ENCODE measurements at places on chromosomes 4 and X.

GRCh38 chr4:80014531-80014930 lies 58.5 kb downstream of the ANTXR2 start:
- no peak for DNase-seq

GRCh38 chr4:28313729-28314713 lies 1453.4 kb downstream of the STIM2 start:
- no peak for DNase-seq

- DNase-seq, result no peak
These were observed 86.7 kb upstream of the WDR44 start for GRCh38 chrX:118259213-118259612.

DNA sequence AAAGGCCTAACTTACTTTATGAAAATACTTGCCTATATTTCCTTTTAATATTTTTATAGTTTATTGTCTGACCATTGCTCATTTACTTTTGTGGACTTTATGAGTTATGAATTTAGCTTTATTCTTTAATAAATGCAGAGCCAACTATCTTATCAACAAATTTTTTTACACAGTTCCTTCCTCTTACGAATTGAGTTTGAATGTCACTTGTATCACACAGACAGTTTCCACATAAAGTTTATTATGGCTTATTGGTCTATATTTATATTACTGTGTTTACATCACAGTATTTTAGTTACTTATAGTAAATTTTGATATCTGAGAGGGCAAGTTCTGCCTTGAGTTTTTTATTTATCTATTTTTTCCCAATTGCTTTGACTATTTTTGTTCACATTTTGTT lies 450.6 kb downstream of the C4orf33 start:
- DNase-seq, result peak; percentile 16

DNA sequence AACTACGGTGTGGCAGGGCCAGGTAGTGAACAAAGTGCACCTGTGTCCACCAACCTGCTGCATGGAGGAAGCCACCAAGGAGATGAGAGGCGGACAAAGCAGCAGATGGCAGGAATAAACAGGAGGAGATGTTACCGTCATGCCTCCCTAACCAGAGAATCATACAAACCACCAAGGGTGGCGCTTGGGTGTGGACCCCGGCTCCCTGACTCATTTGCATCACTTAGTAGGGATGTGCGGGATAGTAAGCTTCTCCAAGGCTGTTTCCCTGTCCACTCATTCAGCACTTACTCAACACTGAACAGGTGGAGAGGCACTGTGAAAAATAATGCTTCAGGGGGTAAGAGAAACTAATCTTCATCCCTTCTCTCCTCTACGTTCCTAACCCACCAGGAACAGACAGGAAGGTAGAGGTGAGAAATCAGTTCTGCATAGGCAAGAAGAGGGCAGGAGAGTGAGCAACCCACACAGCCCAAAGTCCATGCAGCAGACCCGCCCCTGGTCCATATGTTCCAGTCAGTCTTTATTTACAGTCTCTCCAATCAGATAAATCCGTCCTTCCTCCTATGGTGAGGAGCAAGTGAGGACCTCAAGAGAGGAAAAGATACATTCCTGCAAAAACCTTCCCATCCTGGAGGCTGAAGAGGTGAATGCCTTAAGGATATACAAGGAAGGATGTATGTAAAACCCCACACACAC lies 34.0 kb downstream of the QDPR start:
- DNase-seq, result no peak

DNA sequence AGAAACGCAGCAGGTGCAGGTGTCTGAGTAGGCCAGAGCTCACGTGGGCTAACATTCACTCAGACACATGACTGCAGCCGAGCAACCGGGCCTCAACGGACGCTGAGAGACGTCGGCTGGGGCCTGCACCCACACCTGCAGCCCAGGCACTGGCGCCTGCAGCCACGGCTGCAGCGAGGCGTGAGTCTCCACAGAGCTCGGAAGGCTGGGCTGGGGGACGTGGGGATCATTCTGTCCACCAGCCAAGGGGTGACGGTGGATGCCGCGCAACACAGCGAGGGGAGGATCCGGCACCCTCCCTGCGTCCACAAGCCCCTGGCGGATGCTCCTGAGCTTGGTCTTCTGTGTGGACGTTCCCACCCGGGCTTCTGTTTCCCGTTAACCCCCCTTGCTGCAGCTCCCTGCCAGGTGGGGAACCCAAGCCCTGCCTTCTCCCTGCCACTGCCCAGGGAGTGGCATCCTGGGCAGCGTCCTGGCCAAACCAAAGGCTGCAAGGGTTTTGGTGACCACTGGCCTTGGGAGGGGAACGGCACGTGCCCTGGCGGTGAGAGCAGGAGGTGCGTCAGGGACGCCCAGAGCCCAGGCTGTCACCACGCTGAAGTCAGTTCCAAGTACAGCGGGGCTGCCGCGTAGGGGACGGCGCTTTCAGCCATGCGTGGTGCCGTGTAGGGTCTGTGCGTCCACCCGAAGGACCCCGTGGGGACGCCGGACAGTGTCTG lies 16.3 kb downstream of the PPP2R3B start:
- DNase-seq, result no peak

DNA sequence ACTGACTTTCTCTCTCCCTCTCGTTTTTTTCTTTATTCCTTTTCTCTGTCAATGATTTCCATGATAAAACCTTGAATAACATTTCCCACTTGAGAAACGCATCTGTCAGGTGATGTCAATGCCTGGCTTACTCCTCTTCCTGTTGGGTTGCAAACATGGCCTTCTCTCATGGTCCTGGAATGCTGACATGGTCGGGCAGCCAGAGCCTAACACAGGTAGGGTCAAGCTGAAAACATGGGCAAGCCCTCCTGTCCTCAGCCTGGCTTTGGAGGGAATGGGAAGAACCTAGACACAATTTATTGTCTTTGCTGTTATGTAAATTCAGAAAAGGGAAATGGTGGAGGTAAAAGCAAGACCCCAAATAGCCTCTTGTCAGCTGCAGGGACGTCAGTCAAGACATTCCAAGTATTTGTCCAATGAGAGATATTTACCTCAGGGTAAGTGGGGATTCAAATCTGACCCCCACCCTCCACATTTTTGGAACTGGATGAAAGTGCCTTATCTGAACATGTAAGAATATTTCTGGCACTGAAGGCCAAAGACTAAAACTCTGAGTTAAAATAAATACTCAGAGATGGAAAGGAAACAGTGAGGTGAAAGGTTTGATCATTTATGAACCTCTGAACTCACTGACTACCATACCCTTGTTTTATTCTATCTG lies 473.8 kb downstream of the SPRY1 start:
- no peak for DNase-seq

GRCh38 chrX:124415115-124415800 lies 68.9 kb downstream of the SH2D1A start:
- no peak for DNase-seq

DNA sequence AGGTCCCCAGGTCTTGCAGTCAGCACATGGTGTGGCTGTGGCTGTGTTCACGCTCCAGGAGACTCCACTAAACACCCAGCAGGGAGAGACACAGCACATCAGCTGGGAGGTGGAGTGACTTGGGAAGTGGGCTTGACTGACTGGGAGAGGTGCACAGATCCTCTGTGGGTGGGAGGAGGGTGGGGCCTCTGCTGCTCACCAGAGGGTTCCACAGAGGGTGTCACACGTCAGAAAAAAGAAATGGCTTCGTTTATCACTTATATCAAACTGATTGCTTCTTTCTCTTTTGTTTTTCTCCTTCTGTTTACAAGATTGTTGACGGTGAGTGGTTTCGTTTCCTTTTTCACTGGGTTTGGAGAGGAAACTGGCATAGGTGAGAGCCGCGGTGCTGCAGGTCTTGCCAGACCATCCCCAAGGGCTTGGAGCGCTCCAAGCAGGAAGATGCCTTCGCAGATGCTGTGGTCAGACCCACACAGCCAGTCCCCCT lies 24.8 kb upstream of the FAM193A start:
- no peak for DNase-seq

GRCh38 chr4:147828331-147828905 lies 96.5 kb downstream of the ARHGAP10 start:
- DNase-seq, result peak; percentile 49

- DNase-seq, result peak; percentile 91
These were observed at the start of gene SRPX2 for GRCh38 chrX:100643956-100644860. TSS of gene SRPX2 (plus strand) at chrX:100644199. CDS start at chrX:100646323, 2,124 bp downstream.

DNA sequence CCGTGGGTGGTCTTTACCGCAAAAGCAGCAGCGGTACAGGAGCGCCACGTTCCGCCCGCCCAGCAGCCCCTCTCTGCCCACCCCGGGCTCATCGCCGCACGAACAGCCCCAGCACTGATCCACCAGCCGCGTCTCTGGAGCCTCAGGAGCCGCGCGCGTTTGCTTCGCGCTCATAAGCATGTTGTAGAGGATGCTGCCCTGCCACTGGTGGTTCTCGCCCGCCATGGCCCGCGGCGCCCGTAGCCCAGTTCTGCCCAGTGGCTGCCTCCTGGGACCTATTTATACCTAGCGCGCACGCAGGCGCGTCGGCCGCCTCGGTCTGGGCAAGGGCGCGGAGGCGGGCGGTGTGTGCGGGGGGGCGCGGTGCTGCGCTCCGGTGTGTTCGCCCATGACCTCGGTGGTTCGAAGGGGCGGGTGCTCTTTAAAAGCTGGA lies at the start of gene NR0B1:
NR0B1 (minus strand) TSS at position 252 of the 433 bp plus-strand sequence; CDS start at position 225, 27 bp downstream.
- no peak for DNase-seq

DNA sequence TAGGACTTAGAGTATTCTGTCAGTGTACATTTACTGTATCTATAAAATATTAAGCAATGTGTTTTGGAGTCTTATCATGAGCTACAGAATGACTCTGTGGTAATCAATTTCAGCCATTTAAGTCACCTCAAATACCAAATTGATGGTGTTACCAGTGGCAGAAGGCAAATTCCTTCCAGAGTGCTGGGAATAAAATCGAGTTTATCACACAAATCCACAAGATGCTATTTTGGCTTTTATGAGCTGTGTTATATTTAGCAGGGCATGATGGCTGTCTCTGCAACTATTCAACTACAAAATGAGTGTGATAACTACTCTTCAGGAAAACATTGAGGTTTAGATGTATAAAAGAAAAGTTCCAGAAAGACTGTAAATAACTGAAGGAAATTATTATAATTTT lies 78.2 kb downstream of the AREG start:
- no peak for DNase-seq

- peak; percentile 52 for DNase-seq
These were observed 31.5 kb upstream of the RAPGEF2 start for GRCh38 chr4:159071178-159071968.

DNA sequence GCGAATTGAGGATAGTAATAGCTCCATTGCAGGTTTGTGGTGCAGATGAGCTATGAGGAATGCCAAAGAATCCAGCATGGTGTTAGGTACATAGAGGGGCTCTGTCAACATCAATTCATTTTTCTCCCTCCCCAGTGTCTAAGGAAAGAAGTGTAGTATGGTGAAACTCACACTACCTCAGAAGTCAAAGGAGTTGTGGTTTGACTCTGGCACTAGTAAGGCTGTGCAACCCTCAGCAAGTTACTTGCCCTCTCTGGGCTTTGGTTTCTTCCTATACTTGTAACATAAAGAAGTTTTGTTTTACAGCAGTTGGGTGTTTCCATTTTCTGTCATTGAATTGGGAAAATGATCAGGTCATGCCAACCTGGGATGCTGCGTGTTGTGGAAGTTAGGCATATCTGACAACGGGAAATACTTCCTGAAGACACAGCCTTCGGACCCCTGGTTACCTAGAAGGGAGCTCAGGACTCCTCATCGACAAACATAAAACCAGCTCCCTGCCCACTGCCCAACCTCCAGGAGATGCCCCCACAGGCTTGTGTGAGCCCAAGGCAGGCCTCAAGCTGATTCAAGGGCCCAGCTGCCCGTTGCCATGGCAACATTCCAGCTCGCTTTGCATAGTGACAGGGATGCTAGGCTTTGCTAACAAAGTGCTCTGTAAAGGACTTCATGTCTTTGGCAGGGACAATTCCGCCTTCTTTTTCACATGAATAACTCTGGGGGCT lies 71.4 kb downstream of the RTL5 start:
- DNase-seq, result peak; percentile 32

DNA sequence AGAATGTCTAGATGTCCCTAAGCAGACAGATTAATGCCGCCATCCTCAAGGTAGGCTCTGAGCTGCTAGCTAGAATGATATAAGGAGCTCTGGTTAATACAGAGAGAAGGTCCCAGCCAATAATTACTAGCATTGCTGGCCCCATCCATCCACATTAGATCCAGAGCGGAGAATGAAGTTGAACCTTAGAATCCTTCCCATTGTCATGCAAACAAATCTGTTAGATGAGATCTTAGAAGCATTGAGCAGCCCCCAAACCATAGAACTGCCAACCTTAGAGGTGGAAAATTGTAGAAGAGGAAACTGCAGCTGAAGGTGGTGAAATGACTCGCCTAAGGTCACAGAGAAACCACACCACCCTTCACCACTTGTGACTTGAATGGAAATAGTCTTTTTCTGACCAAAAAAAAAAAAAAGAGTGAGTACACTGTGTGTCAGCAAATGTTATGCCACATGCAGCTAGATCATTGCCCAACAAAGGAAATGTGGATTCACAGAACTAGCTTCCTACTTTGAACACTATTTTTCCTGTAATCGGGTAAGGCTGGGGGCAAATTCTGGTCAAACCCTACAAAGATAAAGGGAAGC lies 162.1 kb downstream of the SMIM20 start:
- peak; percentile 57 for DNase-seq

DNA sequence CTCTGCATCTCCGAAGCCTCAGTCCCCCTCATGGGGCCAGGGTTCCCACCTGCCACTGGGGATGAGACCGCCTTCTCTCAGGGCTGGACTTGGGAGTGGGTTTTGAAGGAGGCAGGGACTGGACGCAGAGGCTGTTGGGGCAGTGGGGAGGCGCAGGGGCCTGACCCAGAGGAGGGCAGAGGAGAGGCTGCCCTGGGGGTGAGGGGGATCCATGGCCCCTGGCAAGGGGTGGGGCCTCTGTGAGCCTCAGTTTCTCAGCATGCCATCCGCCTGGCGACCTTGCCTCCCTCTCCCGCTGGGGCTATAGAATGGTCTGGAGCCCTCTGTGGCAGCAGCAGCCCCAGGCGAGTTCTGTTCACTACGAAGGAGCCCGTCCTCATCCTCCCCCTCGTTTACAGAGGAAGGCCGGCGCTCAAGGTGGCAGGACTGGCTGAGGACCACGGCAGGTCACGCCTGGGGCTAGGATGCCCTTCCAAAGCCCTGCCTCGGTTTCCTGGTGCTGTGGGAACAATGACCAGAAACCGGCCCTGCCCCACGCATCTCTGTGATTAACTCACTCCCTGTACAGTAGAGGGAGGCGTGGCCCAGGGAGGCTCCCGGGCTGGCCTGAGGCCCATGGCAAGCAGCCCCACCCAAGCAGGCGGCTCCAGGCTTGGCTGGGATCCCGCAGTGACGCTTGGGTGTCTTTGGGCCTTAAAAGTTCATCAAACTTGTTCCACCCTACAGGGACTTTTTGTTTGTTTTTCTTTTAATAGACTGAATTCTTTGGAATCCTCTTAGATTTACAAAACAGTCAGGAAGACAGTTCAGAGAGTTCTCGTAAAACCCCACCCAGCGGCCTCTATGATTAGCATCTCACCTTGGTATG lies 16.0 kb upstream of the SH3TC1 start:
- DNase-seq, result peak; percentile 84

DNA sequence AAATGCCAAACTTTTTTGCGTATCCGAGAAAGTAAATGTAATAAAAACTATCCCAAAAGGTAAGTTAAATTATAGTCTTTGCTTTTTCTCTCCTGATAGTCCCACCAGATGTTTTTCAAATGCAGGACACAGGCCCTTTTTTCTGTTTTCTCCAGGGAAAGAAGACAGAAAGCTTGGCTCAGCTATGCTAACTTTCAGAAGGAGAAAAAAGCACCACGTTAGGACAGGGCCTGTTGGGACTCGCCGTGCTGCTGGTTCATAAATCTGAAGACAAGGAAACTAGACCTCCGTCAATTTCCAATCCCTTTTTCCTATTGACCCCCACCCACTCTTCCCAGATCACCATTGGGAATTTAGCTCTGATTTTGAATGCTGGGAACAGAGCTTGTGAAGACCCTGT lies 220.9 kb upstream of the SFRP2 start:
- DNase-seq, result no peak
